Naive B cell (primary cell): ENCODE measurements at places on chromosomes 12 and 14.

- DNase-seq: no peak
Observed at GRCh38 chr14:99899578-99900178, 106.5 kb downstream of the EML1 start.

- DNase-seq: no peak
Observed at GRCh38 chr12:94620621-94621020, 29.7 kb downstream of the TMCC3 start.

- no peak for DNase-seq
Observed at GRCh38 chr14:74555476-74556050, 56.5 kb downstream of the LTBP2 start.

- DNase-seq: no peak
Observed at GRCh38 chr12:2641207-2641606, 153.6 kb upstream of the FKBP4 start.

DNA sequence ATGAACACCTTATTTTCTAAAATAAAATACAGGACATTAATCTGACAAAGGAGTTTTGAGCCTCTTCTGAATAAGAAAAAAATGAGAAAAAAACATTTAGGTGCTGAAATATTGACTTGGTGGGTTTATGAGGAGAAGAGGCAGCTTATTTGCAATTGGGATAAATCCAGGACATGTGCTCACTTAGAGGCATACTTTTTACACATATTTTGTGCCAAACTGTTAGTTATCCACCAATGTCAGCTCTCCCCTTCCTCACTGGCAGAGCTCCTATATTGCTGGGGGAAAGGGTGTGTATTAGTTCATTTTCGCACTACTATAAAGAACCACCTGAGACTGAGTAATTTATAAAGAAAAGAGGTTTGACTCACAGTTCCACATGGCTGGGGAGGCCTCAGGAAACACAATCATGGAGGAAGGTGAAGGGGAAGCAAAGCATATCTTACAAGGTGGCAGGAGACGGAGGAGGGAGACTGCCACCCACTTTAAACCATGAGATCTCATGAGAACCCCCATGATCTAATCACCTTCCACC, 135.4 kb upstream of the EGLN3 start:
- no peak for DNase-seq

DNA sequence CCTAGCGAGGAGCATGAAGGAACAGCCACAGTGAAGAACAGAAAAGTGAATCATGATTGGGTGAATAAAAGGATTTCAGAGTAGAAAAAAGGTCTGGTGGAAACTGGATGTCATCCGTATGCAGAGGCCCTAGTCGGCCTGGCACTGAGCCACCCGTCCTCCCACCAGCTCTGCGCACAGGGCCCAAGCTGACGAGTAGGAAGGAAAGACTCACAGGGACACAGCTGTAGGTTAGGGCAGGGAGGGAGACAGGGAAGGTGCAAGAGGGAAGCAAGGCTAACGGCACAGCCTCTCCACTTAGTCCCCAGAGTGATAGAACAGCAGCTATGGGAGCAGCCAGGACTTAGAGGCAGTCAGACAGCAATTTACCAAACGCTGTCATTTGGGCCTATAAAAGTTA, 112.6 kb downstream of the KCNK10 start:
- no peak for DNase-seq

DNA sequence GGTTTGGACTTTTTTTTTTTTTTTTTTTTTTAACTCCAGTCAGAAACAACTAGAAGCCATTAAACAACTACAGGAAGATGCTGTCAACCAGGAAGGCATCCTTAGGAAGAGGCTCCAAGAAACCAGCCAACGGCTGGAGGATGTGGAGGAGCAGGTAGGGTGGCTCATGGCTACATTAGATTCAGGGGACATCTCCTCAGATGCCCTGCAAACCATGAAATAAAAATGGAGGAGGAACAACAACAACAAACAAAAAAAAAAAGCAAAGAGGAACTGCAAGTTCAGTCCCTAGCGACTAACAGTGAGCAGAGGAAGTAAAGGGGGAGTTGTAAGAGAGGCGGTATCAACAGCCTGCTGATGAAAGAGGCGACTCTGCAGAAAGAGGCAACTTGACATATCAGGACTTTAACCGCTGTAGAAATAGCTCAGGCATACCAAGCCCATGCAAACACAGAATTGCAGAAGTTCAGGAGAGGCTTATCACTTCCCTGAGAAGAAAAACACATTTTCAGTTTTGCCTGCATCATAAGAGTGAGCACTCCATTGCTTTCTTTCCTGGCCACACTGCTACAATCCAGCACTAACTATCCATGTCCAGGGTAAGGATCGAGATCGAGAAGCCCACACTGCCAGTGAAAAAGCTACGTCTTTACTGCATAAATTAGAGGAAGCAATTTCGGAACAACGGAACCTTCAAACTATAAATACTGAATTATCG, 103.5 kb upstream of the BCAT1 start:
- peak; percentile 89 for DNase-seq

GRCh38 chr14:73491256-73492042, 716 bp downstream of the RIOX1 start:
- DNase-seq: peak; percentile 56

- no peak for DNase-seq
Observed at GRCh38 chr14:105582639-105583038, 56.3 kb downstream of the TMEM121 start.

- no peak for DNase-seq
Observed at GRCh38 chr12:41211448-41211847, 23.3 kb downstream of the PDZRN4 start.
